ENCODE measurements at places on chromosomes 2 and 18. TPM values are rescaled to one million over a fixed set of nuclear protein-coding genes. Genes with fewer than 3 reads are reported as not detected.

GRCh38 chr2:47134386-47135090, 20.6 kb downstream of the STPG4 start:
- no peaks in the 10 kb centered on the region for H3K36me3 ChIP-seq
- H3K27me3 ChIP-seq: no peaks in the 10 kb centered on the region
- no peak overlapping the region for H3K27ac ChIP-seq

- no peak overlapping the region for H3K27ac ChIP-seq
- no peak overlapping the region for H3K4me3 ChIP-seq
- DNase-seq: peak; percentile 51
- H3K27me3 ChIP-seq: no peaks in the 10 kb centered on the region
Measured at GRCh38 chr18:4807604-4808293, 352.6 kb upstream of the DLGAP1 start.

GRCh38 chr2:43186679-43187374, 39.6 kb downstream of the ZFP36L2 start:
- no peak overlapping the region for H3K4me3 ChIP-seq
- no peaks in the 10 kb centered on the region for H3K27me3 ChIP-seq
- H3K4me1 ChIP-seq: no peaks in the 10 kb centered on the region

GRCh38 chr2:241615041-241615440, 21.9 kb downstream of the THAP4 start:
- DNase-seq: peak; percentile 63
- no peak overlapping the region for H3K4me3 ChIP-seq
- H3K27ac ChIP-seq: no peak overlapping the region

DNA sequence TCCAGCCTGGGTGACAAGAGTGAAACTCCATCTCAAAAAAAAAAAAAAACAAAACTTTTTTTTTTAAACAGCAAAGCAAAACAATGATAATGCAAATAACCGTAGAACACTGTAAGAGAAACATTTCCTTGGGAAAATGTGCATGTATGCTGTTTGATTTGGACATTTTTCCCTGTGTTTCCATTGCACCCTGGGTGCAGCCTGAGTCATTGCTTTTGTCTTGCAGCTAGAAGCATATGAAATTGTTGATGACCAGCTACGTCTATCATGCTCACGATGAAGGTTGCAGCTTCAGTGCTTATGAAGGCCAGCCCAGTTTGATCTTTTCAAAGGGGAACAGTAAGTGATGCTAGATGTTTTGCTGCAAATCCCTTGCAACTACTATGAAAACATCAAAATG, 41.5 kb downstream of the MOGAT1 start:
- no peak overlapping the region for H3K4me3 ChIP-seq
- H3K36me3 ChIP-seq: no peaks in the 10 kb centered on the region
- no peak overlapping the region for H3K27ac ChIP-seq
- no peaks in the 10 kb centered on the region for H3K4me1 ChIP-seq
- no peak for DNase-seq

GRCh38 chr18:62438018-62438329, 84.9 kb upstream of the ZCCHC2 start:
- no peaks in the 10 kb centered on the region for H3K4me1 ChIP-seq
- no peak overlapping the region for H3K4me3 ChIP-seq

DNA sequence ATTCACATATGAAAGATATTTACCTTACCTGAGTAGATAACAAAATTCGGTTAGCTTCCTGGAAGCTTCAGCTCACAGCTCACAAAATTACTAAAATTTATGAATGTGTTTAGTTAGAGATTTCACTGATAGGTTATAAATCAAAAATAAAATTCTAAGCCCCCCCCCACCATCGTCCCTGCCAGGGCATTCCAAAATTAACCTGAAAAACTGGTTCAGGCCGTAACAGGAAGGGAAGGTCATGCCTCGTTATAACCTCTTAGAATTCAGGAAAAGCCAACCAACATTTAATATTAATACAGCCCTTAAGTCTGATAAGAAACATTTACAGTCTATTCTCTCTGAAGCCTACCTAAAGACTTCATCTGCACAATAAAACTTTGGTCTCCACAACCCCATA, 48.9 kb downstream of the COX7A2L start:
- no peaks in the 10 kb centered on the region for H3K4me1 ChIP-seq
- no peaks in the 10 kb centered on the region for H3K27me3 ChIP-seq
- DNase-seq: peak; percentile 18
- no peak overlapping the region for H3K27ac ChIP-seq

GRCh38 chr2:218858671-218859555, 692 bp upstream of the WNT6 start:
- no peaks in the 10 kb centered on the region for H3K36me3 ChIP-seq
- H3K4me3 ChIP-seq: no peak overlapping the region
- peaks cover 26% of the 10 kb centered on the region for H3K27me3 ChIP-seq
- H3K27ac ChIP-seq: no peak overlapping the region
- peaks cover 2% of the 10 kb centered on the region for H3K4me1 ChIP-seq

GRCh38 chr2:238570391-238570790, 143.7 kb downstream of the ASB1 start:
- no peaks in the 10 kb centered on the region for H3K36me3 ChIP-seq
- no peaks in the 10 kb centered on the region for H3K4me1 ChIP-seq
- H3K27ac ChIP-seq: no peak overlapping the region
- DNase-seq: no peak
- no peaks in the 10 kb centered on the region for H3K27me3 ChIP-seq

GRCh38 chr2:23685181-23685580, 241.7 kb downstream of the ATAD2B start:
- H3K4me3 ChIP-seq: no peak overlapping the region
- H3K27ac ChIP-seq: no peak overlapping the region
- H3K4me1 ChIP-seq: no peaks in the 10 kb centered on the region
- no peak for DNase-seq

- H3K27me3 ChIP-seq: no peaks in the 10 kb centered on the region
- no peak overlapping the region for H3K4me3 ChIP-seq
- H3K4me1 ChIP-seq: peaks cover 4% of the 10 kb centered on the region
- no peak for DNase-seq
- H3K27ac ChIP-seq: no peak overlapping the region
Measured at GRCh38 chr2:237900891-237901831, 41.7 kb downstream of the RAMP1 start.

- H3K4me1 ChIP-seq: no peaks in the 10 kb centered on the region
- no peak overlapping the region for H3K27ac ChIP-seq
- no peaks in the 10 kb centered on the region for H3K36me3 ChIP-seq
- H3K4me3 ChIP-seq: no peak overlapping the region
Measured at GRCh38 chr18:6951336-6952090, 166.1 kb downstream of the LAMA1 start.

DNA sequence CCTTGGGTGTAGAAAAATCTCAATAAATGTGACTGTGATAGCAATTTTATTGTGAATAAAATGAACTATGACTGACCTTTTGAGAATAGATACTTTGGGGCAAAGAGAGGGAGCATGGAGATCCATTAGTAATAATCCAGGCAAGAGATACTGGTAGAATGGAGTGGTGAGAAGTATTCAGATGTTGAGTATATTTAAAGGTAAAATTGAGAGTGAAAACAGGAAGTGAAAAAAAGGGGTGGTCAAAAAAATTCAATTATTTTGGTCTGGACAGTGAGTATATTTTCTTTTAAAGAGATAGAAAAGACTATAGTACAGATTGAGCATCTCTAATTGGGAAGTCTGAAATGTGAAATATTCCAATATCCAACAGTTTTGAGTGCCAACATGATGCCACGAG, 1515.6 kb upstream of the NXPH2 start:
- no peak overlapping the region for H3K4me3 ChIP-seq
- H3K4me1 ChIP-seq: no peaks in the 10 kb centered on the region
- no peaks in the 10 kb centered on the region for H3K36me3 ChIP-seq
- H3K27ac ChIP-seq: no peak overlapping the region
- H3K27me3 ChIP-seq: no peaks in the 10 kb centered on the region

GRCh38 chr2:163345795-163346573, 389.8 kb downstream of the FIGN start:
- peaks cover 4% of the 10 kb centered on the region for H3K4me1 ChIP-seq
- no peak overlapping the region for H3K4me3 ChIP-seq
- H3K27ac ChIP-seq: no peak overlapping the region
- H3K27me3 ChIP-seq: no peaks in the 10 kb centered on the region
- H3K36me3 ChIP-seq: no peaks in the 10 kb centered on the region

DNA sequence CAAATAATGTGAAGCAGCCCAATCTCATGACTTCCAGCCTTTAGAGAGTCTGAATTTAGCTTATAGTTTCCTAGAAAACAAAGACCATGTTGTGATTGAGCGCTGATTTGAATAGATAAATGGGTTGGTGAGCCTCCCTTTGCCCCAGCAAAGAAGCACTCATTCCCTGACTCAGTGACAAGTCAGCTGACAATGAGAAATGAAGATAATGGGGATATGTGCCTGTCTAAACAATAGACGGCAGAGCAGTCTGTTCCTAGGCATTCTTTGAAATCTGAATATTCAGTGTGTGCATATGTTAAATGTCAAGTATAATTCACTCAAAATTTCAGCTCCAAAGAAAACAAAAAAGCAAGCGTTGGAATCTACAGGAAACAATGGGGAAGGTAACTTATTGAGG, 34.8 kb upstream of the LINC00305 start:
- DNase-seq: no peak
- no peak overlapping the region for H3K4me3 ChIP-seq
- H3K27me3 ChIP-seq: no peaks in the 10 kb centered on the region
- H3K4me1 ChIP-seq: no peaks in the 10 kb centered on the region
- H3K27ac ChIP-seq: no peak overlapping the region

DNA sequence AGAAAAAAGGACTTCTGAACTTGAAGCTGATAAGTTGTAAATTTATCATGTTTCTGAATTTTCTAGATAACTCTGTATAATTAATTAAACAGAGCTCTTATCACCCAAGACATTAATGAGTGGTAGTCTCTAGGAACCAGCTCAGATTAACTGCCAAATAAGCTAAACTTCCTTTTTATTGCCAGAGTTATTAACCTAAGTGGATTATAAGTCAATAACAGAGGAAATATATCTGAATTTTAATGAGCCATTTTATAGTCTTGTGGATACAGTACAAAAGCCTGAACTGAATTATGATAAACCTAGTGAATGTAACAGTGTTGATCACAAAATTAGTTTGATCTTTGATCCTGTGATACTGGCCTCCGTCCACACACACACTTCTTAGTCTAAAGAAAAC, 111.5 kb downstream of the COMMD1 start:
- no peak overlapping the region for H3K27ac ChIP-seq
- peak; percentile 45 for DNase-seq

DNA sequence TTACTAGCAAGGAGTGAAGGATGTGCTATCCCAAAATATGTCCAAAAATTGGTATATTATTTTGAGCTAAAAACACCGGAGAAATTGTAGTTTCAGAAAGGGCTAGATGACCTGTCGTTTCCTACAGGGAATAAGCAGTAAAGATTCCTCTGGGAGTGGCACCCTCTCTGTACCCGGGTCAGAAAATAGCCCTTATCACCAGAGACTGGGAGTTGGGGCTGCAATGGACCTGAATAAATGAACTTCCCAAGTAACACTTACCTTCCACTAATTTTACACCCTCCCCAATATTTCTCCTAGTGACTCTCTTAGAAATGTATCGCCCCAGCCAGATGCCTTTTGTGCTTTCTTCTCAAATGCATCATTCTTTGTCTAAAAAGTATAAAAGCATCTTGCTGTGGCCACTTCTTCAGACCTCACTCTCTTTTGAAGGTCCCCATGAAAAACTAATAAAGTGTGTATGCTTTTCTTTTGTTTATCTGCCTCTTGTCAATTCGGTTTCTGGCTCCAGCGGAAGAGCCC, 734 bp upstream of the RMC1 start:
- H3K27me3 ChIP-seq: no peaks in the 10 kb centered on the region
- DNase-seq: no peak
- H3K27ac ChIP-seq: peak overlapping the region; percentile 80
- H3K4me1 ChIP-seq: peaks cover 10% of the 10 kb centered on the region

- DNase-seq: no peak
- H3K27me3 ChIP-seq: no peaks in the 10 kb centered on the region
Measured at GRCh38 chr2:13950761-13951160, 681.8 kb upstream of the LRATD1 start.

GRCh38 chr2:164103271-164103670, 367.5 kb upstream of the FIGN start:
- no peak for DNase-seq
- H3K4me3 ChIP-seq: no peak overlapping the region
- H3K27me3 ChIP-seq: no peaks in the 10 kb centered on the region
- H3K4me1 ChIP-seq: no peaks in the 10 kb centered on the region
- no peaks in the 10 kb centered on the region for H3K36me3 ChIP-seq

- peaks cover 18% of the 10 kb centered on the region for H3K4me1 ChIP-seq
- no peaks in the 10 kb centered on the region for H3K27me3 ChIP-seq
- DNase-seq: no peak
- H3K4me3 ChIP-seq: no peak overlapping the region
- H3K36me3 ChIP-seq: no peaks in the 10 kb centered on the region
- H3K27ac ChIP-seq: no peak overlapping the region
Measured at GRCh38 chr18:32455361-32455760, 15.3 kb downstream of the GAREM1 start.

- no peak overlapping the region for H3K4me3 ChIP-seq
- no peak for DNase-seq
- no peaks in the 10 kb centered on the region for H3K36me3 ChIP-seq
- no peak overlapping the region for H3K27ac ChIP-seq
- H3K4me1 ChIP-seq: peaks cover 2% of the 10 kb centered on the region
- no peaks in the 10 kb centered on the region for H3K27me3 ChIP-seq
Measured at GRCh38 chr18:44626807-44627206, 53.9 kb upstream of the SETBP1 start.

GRCh38 chr2:164910101-164910899, 45.0 kb downstream of the SLC38A11 start:
- no peaks in the 10 kb centered on the region for H3K27me3 ChIP-seq
- no peak overlapping the region for H3K4me3 ChIP-seq
- peak overlapping the region; percentile 76 for H3K27ac ChIP-seq
- H3K36me3 ChIP-seq: no peaks in the 10 kb centered on the region
- peak; percentile 45 for DNase-seq

The KIAA2012 gene
- not detected for total RNA-seq

The TMEM247 gene
- not detected for total RNA-seq

The ERMN gene
- 1.6 TPM for total RNA-seq

The SPDYA gene
- 1.6 TPM for total RNA-seq

The ANO7 gene
- 1.9 TPM for total RNA-seq

The TCF23 gene
- total RNA-seq: 0.38 TPM

The FOXD4L1 gene
- 0.19 TPM for total RNA-seq

The XIRP2 gene
- not detected for total RNA-seq

The PFN4 gene
- 0.79 TPM for total RNA-seq

The TGFA gene
- 30.8 TPM for total RNA-seq

The APCDD1 gene
- 22.9 TPM for total RNA-seq

The LOXHD1 gene
- 0.25 TPM for total RNA-seq

The ALPG gene
- total RNA-seq: not detected

The FN1 gene
- 289 TPM for total RNA-seq

The PSMA8 gene
- total RNA-seq: not detected
